HT-29 (cell line): ENCODE measurements at places on chromosomes 7 and 10.

DNA sequence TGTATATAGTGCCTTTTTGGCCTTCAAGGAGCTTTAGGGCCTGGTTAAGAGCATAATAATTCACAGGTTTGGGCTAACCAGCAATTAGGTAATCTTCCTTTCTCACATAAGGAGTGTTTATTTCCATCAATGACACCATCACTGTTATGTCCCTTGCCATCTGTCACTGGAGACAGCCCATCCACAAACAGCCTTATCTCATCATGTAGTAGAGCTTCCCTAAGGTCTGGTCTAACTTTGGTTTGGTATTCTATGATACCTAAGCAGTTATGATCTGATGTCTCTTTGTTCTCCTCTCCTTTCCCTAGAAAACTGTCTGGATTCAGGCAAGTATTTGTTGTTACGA, 26.4 kb downstream of the MAPK8 start:
- no peak for DNase-seq

- no peak for DNase-seq
These were observed 573.1 kb upstream of the FOXK1 start for GRCh38 chr7:4108951-4109350.

DNA sequence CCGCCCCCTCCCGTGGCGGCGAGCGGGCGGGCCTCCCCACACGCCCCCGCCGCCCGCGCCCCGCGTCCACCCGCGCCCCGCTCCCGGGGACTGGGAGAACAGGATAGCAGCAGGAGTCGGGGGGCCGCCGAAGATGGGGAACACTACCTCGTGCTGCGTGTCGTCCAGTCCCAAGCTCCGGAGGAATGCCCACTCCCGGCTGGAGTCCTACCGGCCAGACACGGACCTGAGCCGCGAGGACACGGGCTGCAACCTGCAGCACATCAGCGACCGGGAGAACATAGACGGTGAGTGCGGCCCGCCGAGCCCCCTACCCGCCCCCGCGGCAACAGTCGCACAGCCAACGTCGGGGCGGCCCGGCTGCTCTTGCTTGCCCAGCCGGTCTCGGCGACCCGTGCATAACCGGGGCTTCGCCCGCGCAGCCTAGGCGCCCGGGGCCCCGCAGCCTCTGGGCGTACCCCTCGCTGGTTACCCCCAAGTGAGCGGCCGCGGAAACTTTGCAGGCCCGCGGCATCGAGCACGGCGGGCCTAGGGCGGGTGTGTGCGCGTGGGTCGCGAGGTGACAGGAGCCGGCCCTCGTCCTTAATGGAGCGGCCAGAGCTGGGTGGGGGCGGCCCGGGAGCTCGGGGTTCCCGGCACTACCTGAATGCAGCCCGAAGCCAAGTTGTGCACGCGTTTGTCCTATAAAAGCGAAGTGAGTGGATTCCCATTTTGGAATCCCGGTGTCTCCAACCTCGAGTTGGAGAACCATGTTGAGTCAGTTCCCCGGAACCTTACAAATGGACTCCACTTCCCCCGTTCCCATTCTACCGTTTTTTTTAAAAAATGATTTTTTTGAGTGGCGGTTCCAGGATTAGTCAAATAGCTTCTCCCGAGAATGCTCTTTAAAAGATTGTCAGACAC, 863 bp downstream of the CCNY start:
- DNase-seq: peak; percentile 39

- peak; percentile 10 for DNase-seq
These were observed 32.4 kb upstream of the RET start for GRCh38 chr10:43044448-43044921.

GRCh38 chr7:139768249-139768824, 9.5 kb downstream of the HIPK2 start:
- DNase-seq: no peak

GRCh38 chr7:1720326-1720725, 50.2 kb downstream of the ELFN1 start:
- no peak for DNase-seq

GRCh38 chr10:21508706-21509331, 16.7 kb downstream of the SKIDA1 start:
- DNase-seq: no peak

DNA sequence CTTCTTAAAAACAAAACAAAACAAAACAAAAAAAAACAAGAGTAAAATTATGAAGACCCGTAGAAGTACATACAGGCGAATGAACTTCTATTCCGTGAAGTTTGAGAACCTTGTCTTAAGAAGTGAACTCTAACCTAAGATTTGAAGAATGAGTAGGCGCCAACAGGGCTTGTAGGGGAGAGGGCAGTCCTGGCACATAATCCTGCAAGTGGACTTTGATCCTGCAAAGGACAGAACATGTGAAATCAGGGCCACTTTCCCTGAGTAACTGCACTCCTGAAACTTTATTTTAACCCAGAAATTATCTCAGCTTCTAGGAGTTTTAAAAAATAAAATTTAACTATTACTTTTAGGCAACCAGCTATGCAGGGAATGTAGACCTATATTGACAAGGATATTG, 62.0 kb downstream of the GNAT3 start:
- peak; percentile 17 for DNase-seq

DNA sequence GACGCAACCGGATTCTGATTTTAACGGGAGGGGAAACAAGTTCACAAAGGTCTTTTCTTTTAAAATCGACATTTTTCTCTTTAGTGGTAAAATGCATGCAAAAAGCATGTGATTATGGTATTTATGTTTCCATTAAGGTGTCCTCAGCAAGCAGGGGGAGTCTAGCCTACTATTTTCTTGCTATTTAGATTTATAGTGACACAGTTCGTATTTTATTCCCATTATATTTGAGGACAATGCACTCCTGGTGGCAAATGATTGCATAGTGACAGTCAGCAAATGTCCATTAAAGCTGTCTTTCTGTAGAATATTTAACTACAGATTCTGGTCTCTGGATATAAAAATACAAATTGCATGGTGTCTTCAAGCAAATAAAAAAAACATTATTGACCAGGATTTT, 554.2 kb downstream of the PARD3 start:
- DNase-seq: no peak

- no peak for DNase-seq
These were observed 581.2 kb downstream of the SUGCT start for GRCh38 chr7:40716052-40716451.

- DNase-seq: no peak
These were observed 234.4 kb downstream of the ARHGAP12 start for GRCh38 chr10:31694126-31694685.

GRCh38 chr7:28597284-28597683, 185.0 kb downstream of the CREB5 start:
- no peak for DNase-seq

GRCh38 chr7:92835851-92836488, 403 bp downstream of the CDK6 start:
- peak; percentile 44 for DNase-seq

GRCh38 chr10:111129363-111129762, 52.5 kb downstream of the ADRA2A start:
- DNase-seq: no peak

DNA sequence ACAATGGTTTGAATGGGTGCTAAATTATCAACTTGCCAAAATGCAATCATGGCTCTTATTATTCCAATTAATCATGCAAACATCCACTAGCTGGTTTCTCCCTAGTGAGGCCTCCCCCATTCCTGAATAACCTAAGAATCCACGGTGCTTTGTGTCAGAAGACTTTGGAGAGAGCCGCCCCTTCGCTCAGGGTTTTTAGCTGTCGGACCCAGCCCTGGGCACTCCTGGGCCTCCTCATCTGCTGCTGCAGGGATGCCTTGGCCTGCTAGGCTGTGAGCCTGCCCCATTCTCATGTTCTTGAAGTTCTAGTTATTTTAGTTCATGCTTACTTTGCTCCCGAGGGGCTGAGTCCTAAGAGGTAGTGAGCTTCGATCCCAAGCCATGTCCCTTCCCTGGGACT, 34.1 kb upstream of the SFRP5 start:
- no peak for DNase-seq

DNA sequence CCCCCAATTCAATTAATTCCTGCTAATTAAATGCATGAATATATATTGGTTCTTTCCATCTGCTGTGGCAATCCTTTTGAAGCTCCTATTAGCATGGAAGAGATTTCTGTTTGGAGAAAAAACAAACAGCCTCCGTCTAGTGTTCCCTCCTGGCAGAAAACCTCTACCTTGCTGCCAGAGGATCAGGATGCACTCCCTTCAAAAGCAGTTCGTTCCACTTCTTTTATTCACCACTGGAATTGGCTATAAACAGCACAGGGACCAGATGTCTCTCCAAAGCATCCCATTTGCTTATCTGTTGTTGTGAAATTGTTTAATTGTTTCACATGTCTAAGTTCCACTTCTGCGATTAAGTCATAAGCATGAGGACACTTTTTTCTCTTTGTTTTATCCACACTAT, 77.8 kb upstream of the PTN start:
- DNase-seq: no peak

GRCh38 chr7:149075286-149075685, 15.2 kb downstream of the ZNF786 start:
- DNase-seq: no peak

- DNase-seq: no peak
These were observed 207.3 kb downstream of the KIAA1217 start for GRCh38 chr10:24416248-24416647.

- no peak for DNase-seq
These were observed 176.3 kb downstream of the DGKI start for GRCh38 chr7:137670222-137671064.

GRCh38 chr10:122326385-122326784, 48.1 kb upstream of the PLEKHA1 start:
- DNase-seq: no peak

- DNase-seq: no peak
These were observed 46.8 kb downstream of the HIPK2 start for GRCh38 chr7:139730746-139731612.

DNA sequence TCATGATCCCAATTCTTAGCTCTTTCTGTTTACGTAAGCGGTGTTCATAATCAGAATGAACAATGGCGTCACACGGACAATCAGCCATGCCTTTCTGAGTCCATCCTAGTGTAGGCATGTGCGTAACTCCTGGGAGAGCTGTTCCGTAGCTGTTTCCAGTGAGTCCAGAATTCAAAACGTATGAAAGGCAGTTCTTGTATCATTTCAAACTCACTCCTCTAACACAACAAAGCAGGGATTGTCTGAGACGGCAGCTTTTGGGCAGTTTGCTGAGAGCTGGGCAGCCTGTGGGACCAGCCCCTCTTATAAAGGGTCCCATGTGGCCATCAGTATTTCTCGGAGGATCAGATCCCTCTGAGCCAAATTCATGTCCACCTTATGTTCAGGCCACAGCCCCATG, 43.4 kb downstream of the PSPH start:
- no peak for DNase-seq

DNA sequence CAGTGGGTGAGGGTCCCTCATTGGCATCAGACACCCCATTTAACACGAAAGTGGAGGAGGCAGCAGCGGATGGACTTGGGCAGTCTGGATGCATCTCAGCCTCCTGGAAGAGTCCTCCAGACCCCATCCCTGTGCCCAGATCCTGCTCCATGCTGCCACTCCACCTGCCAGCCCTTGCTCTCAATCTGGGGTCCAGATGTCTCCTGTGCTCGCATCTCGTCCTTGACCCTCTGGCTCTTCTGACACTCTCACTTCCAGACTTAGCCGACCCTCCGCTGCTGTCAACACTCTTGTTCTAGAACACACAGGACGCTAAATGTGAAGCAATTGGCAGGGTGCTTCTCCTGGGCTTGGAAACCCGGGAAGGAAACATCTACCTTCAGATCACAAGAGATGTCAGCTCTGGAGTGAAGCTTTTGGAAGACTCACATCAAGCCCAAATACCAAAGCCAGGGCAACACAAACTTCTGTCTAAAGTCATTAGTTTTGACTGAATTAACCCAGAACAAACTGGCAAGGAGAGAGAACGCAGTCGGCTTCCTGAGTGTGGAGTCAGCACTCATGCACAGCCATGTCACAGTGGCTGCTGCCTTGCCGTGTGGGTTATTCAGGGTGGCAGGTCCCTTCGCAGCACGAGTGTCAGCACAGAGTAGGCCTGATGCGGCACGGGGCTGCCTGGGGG, 379.1 kb downstream of the TCERG1L start:
- no peak for DNase-seq

GRCh38 chr10:95716466-95716865, 22.7 kb upstream of the TCTN3 start:
- no peak for DNase-seq

GRCh38 chr10:63522277-63522687, 1.1 kb downstream of the REEP3 start:
- DNase-seq: peak; percentile 75

- DNase-seq: no peak
These were observed 19.6 kb upstream of the SMNDC1 start for GRCh38 chr10:110324201-110324804.

DNA sequence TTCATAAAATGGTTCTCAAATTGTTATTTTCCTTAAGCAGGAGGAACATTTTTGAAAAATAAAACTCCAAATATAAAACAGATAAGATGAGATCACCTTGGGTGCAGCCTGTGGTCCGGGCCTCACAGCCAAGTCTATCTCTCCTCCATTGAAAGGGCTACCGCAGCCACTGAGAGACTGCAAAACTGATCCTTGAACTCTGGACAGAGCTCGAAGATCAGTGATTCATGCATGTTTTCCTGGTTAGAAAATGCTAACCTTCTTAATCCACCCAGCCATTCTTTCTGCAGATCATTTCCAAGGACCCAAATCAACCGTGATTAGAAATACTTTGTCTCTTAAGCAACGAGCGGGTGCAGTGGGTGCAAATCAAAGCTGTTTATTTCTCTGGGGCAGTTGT, 378.8 kb downstream of the PLXDC2 start:
- DNase-seq: no peak

DNA sequence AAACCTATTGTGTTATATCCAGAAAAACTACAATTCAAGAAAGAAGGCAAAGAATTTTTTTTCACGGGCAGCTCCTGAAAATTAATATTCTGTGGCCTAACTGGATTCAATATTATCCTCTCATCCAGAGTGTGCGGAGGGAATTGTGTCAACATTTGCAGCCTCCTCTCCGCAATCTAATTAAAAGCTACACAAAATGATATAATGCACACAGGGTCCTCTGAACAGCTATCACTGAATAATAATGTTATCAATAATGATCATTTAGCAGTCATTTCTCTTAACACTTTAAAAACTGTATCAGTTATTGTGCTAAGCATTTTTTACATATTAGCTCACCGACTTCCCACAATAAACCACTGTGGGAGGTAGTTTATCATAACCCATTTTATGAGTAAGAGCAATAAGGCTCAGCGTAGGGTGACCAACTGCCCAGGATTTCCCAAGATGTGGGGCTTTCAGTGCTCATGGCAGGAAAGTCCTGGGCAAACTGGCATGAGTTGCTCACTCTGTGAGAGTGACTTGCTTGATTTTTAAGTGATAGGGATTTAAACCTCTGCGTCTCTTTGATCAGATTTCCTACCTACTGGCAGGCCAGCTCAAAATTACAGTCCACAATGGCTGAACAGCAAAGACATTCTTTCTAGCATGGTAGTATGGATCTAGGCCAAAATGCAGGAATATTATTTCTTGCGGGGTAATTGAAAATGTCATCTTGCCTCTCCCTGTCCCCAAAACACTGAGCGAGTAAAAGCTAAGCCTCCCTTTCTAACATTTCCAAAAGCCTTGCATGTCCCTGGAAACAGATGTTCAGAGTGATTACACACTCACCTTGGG, 65.7 kb downstream of the AOAH start:
- no peak for DNase-seq

- no peak for DNase-seq
These were observed 113.6 kb downstream of the TBXAS1 start for GRCh38 chr7:139942636-139943035.

- DNase-seq: no peak
These were observed 272.4 kb upstream of the BMPER start for GRCh38 chr7:33632840-33633525.

GRCh38 chr7:26376175-26376917, 84.7 kb downstream of the SNX10 start:
- no peak for DNase-seq
